ENCODE measurements at places on chromosomes 5 and 9. TPM values are rescaled to one million over a fixed set of nuclear protein-coding genes. Genes with fewer than 3 reads are reported as not detected.
A peak's percentile ranks its signal among the peaks of the same experiment; 100 is the strongest.

DNA sequence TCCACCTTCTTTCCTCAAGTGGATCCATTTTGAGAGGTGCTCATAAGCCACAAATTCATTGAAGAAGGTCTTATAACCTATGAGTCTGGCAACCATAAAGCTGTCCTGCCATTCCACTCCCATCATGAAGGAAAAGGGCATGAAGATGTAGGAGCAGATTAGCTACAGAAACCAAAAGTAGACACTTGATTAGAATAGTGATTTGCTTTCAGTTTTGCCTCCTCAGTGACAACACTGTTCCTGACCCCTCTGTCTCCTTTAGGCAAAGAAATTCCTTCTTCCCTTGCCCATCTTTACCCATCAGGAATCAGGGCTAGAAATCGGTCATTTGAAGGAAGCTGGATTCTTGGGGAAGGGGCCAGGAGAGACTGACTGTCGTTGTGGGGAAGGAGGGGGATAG is 55.2 kb downstream of the SLC28A3 start:
- DNase-seq = no peak

DNA sequence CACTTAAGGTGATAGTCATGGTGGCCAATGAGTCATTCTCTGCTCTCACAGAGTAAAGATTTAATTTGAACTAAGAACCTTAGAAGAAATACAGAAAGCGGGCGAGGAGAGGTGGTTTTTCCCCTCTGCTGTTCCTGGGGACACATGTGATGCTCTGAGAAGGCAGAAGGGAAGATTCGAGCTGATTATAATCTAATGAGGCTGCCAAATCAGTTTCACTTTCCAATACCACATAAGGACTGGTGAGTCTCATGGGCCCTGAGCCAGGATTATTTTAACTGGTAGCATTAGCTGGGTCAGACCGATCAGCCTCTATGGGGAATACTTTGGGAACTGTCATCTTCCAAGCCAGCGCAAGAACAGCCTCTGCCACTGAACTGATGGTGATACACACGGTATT is 116.5 kb downstream of the SLC1A3 start:
- peak; percentile 28 for DNase-seq

GRCh38 chr9:74887041-74887980 is at the start of gene TRPM6:
TSS of gene TRPM6 (minus strand) at chr9:74887921. CDS start at chr9:74887856, 65 bp downstream.
- DNase-seq = peak; percentile 43

- DNase-seq = no peak
Measured at GRCh38 chr5:20102293-20102692, 114.3 kb upstream of the CDH18 start.

DNA sequence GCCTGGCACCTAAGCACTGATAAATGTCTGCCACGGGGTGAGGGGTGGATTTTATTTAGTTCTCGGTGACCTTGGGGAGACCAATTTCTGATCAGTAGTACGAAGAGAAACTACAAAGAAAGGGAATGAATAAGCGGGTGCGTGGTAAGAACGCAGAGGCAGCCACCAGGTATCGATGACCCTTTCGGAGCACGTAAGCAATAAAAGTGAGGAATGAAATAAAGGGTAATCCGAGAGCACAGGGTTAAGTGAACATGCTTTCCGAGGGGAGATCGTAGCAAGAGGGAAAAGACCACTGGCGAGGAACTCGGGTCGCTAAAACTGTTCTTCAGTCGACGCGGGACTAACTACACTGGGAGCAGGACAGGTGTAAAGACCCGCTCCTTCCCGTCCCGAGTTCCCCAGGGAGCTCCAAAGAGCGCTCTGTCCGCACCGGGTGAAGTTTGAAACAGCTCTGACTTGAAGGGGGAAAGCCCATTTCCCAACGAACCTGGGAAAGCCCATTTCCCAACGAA is 1.1 kb downstream of the ELOVL7 start:
- DNase-seq = no peak

DNA sequence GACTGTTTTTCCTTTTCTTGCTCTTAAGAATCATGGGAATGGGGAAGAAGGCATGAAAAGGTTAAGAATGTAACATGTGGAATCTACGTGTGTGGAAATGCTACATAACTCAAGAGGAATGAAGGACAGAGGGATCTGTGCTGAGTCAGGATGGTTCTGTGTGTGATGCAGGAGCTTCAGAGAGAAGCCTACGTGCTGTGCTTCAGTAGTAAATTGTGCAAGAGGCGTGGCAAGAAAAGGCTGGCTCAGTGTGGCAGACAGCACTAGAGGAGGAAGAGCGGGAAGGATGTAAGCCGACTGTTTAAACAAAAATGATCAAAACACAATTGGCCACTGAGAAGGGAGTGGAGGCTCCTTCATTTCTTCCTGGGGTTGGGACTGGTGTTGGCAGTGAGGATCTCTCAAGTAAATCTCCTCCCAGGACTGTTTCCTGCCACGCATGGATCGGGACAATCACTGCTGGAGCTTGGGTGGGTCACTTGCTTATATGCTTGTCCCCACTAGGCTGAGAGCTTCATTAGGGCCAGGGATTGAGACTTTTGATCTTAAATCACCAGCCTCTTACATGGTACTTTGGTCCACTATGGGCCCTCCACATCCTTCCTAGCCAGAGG is 59.4 kb upstream of the BASP1 start:
- no peak for DNase-seq

GRCh38 chr5:156764176-156764971 is 85.7 kb upstream of the PPP1R2B start:
- DNase-seq = no peak

The CCDC127 gene
- total RNA-seq = 4.3 TPM

DNA sequence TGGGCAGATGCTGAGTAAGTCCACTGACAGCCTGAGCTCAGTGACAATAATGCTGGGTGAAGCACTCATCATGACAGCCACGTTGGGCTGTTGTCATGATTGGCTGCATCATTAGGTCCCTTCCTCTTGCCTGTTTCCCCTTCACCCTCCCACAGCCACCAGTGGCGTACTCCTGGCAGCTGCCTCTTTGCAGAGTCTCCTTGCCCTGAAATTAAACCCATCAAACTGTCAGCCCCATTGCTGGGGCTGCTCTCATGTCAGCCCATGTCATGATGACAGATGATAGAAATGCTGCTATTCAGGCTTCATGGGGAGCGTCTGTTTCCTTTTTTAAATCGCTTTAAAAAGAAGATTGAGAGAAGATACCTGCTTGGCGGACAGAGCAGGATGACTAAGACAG is 327.4 kb downstream of the AGTPBP1 start:
- no peak for DNase-seq

GRCh38 chr5:92543201-92543600 is 1037.8 kb downstream of the NR2F1-AS1 start:
- DNase-seq = no peak

DNA sequence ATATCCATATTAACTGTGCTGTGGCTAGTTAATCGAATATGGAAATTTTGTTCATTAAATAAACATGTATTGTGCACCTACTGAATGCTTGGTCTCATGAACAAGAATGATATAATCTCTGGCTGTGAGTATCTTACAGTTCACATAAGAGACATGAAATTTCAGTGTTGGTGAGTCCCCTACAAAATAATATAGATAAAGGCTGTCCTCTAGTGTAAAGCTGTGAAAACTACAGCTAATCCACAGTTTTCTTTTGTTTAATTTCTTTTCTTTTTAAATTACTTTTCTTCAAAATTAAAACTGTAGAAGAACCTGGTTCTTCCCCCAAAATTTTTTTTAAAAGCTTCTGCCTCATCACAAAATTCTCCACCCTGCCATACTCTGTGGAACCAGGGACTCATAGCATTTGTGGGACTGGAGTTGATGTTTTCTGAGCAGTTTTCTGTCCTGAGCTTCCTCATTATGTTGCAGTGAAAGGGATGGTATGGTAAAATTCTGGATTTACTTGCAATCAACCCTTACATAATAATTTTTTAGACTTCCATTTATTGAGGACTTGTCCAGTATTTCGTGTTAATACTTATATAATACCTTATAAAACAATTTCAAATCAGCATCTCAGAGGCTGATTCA is 135.0 kb downstream of the STK32A start:
- no peak for DNase-seq

GRCh38 chr9:14978022-14979000 is 68.1 kb upstream of the FREM1 start:
- no peak for DNase-seq

DNA sequence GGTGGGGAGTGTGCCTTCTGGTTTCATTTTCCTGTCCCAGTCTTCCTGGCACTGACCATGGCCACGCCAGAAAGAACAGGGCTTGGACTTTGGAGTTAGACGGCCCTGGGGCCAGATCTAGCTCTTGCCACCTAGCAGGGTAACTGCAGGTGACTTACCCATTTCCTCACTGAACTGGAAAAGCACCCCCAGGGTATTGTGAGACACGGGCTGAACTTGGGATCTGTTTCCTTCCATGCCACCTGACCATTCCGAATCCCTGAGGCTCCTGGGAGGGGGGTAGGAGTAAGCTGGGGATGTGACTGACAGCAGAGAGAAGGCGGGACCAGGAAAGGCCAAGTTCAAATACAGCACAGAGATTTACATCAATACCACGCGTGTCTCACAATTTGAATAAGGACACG is 9.4 kb downstream of the HNRNPAB start:
- DNase-seq = no peak

The C5orf47 gene
- total RNA-seq = not detected

The BTNL3 gene
- total RNA-seq = not detected

DNA sequence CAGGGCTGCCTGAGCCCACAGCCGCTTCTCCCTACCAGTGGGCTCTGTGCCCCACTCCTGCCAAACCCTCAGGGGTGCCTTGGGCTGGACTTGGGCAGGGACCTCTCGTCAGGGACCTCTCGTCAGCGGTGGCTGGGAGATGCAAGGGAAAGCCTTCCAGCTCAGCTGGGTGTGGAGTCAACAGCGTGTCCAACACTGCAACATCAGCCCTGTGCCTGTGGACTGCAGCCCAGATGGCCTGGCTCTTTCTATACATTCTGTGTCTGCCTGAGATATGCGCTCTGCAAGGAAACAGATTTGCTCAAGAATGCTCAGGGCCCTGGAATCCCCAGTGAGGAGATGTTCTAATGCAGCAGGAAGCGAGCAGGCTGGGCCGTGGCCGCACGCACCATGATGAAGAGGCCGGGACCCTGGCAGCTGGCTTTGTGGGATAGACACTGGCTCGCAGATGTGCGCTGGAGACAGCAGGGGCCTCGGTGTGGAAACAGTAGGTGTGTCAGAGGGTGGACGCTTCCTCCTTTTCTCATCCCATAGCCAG is 85.0 kb upstream of the COL5A1 start:
- DNase-seq = no peak

DNA sequence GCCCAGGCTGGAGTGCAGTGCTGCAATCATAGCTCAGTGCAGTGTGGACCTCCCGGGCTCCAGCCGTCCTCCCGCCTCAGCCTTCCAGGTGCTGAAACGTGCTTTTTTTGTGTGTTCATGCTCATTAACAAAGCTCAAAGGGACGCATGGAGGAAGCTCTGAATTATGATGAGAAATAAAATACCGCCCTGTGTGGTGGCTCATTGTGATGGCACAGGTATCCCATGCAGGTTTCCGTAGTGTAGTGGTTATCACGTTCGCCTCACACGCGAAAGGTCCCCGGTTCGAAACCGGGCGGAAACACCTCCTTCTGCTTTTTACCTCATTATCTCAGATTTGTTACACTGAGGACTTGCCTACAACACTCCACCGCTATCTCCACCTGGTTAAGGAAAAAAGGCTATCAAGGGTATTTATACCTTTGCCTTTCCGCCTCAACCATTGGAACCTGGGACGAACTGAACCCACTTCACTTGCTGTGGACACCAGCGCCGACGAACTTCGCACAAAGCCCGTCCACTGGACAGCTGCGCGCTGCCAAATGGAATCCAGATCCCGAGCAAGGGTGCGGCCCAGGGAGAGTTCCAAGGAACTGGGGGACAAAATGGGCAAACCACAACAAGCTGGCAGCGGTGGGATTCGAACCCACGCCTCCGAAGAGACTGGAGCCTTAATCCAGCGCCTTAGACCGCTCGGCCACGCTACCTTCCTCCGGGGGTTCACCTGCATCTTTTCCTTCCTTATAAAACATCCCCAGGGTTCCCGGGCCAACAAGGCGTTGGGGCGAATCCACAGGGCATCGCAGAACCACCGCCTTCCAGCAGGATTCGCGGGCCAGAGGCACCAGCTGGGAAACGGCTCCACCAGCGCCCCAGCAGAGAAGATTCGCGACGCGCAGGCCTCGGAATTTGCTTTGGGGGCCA is 26.3 kb downstream of the OR2V2 start:
- DNase-seq = peak; percentile 88

All from activated CD8-positive, alpha-beta T cell treated with anti-CD3 and anti-CD28 coated beads for 36 hours (primary cell).